Activated CD4-positive, alpha-beta T cell treated with anti-CD3 and anti-CD28 coated beads, Interleukin-2, amount 10 ng/mL, durations not matched to agents 7 days and 5 days (primary cell): ENCODE measurements at places on chromosomes 2 and 18. TPM values are rescaled to one million over a fixed set of nuclear protein-coding genes. Genes with fewer than 3 reads are reported as not detected.

DNA sequence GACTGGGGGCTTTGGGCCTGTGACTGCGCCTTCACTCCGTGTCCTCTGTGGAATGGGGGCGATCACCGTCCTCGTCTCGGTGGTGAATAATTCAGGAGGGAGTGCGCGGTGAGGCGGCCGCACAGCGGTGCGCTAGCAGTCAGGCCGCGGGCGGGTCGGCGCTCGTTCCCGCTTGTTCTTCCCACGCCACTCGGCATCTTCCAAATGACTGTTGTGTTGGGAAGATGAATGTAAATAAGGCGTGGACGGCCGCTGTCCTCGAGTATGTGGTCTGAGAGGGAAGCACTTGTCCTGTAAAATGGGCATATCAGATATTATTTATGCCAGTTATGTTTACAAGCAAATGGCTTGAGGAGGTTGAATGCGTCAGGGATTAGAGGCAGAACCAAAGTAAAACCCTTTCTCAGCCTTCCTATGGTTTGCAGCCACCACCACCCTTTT lies 608 bp upstream of the VPS4B start:
- no peak for DNase-seq

DNA sequence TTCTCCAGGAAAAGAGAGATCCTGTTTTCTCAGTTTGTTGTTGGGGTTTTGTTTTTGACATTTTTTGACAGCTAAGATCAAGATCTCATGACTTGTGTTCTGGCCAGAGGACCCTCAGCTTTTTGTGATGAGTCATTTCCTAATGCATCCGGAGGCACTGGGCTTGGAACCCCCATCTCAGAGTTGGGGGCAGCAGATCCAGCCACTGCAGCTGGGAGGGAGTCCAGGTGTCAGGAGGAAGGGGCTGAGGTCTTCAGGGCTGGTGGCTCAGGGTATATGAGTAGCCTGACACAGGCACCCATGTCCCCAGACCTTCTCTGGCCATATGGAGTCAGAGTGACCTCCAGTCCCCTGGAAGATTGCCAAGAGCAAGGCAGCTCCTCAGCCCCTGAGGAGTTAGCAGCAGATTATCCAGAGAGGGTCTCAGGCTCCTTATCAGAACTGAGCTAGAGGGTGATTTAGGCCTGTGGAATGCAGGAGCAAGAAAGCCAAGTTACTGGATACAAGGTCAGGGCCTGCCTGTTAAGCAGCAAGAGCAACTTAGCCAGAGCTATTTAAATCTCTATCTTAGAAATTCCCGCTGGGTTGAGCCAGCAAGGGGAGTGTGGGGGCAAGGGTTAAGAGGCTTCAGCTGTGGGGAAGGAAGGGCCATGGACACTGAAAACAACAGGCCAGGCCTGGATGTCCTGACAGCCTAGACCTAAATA lies 62.4 kb downstream of the TANC1 start:
- DNase-seq: no peak

Gene ZBTB7C
- 0.10 TPM for total RNA-seq

DNA sequence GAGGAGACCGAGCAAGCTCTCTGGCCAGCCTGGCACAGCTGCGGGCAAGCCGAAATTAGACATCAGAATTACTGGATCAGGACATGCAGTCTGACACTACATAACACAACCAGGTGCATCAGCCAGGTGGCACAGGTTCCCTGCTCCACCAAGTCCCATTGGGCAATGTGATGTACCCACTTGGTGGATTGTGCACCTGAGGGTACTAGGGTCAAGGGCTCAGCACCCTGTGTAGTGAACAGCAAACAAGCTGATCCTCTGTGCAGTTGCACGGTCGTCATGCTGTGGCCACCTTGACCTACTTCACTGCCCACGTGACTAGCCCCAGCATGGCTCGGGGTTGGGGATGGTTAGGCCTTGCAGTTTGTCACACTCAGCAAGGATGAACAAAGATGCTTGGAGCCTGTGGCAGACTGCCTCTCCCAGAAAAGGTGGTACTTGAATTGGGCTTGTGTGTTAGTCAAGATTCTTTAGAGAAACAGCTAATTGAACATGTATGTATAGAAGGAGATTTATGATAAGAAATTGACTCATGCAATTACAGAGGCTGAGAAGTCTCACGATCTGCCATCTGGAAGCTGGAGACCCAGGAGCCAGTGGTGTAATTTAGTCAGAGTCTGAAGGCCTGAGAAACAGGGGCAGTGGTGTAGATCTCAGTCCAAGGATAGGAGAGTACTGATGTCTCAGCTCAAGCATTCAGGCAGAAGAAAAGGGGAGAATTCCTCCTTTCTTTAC lies 71.4 kb upstream of the TMEM87B start:
- no peak for DNase-seq

GRCh38 chr2:114700440-114700839 lies 258.0 kb downstream of the DPP10 start:
- no peak for DNase-seq

Gene HOXD13
- total RNA-seq: not detected

Gene HOXD4
- not detected for total RNA-seq

DNA sequence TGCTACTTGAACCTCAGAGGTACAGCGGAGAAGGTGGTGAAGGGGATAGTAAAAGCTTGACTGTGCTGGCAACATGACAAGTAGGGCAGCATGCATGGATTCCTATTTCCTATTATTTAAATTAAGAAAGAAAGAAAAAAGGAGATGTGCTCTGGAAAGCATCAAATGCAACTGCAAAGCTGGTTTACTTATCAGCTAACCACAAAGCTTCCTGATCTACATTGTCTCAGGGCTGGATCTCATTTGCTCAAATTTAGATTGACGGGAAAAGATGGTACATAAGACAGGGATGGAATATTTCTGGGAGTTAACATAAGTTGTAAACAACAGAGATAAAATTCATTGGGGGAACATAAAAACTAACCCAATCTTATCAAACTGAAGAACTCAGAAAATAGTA lies 178.0 kb downstream of the RIT2 start:
- DNase-seq: no peak

GRCh38 chr18:12327510-12328178 lies 19.6 kb downstream of the TUBB6 start:
- DNase-seq: peak; percentile 80

Gene PASK
- 55.5 TPM for total RNA-seq

DNA sequence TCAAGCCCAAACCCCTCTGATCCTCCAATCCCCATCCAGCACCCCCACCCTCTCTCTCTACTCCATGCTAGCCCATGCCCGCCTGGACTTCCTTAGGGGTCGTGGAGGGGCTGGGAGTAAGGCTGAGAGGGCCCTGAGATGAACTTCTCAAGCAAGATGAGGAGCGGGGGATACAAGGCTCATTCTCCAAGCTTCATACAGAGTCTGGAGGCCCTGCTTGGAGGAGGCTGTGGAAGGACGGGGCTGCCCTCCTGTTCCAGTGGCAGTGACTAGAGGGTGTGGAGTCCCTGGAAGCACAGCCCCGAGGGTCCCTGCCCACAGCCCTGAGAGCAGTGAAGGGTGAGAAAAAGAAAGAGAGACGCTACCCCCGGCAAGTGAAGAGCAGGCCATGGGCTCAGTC lies 45.6 kb downstream of the EMX1 start:
- no peak for DNase-seq

GRCh38 chr18:3836483-3837335 lies 386.7 kb downstream of the TGIF1 start:
- no peak for DNase-seq

Gene SCYGR5
- not detected for total RNA-seq

DNA sequence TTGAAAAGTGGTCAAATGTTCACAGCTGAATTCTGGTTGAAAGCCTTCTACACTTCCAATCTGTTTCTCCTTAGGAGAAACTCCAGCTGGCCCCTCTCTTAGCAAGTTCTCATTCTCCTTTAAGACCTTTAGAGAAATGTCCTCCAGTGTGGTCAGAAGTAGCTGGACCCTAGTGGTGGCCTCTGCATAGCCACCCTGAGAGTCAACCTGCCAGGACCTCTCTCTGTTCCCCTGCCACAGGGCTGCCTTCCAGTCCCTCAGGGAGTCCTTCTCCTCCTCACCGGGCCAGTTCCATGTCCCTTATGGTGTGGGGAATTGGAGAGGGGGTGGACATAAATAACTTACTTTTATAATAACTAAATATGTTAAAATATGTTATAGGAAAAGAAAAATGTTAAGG lies 200.9 kb upstream of the PKDCC start:
- no peak for DNase-seq

GRCh38 chr2:120066800-120067547 lies 54.1 kb downstream of the EPB41L5 start:
- DNase-seq: no peak

- DNase-seq: no peak
Observed at GRCh38 chr18:74256190-74256589, 35.6 kb downstream of the CYB5A start.

Gene GPATCH11
- 9.8 TPM for total RNA-seq
